Daoy (cell line): ENCODE measurements at places on chromosomes 16 and 17.

DNA sequence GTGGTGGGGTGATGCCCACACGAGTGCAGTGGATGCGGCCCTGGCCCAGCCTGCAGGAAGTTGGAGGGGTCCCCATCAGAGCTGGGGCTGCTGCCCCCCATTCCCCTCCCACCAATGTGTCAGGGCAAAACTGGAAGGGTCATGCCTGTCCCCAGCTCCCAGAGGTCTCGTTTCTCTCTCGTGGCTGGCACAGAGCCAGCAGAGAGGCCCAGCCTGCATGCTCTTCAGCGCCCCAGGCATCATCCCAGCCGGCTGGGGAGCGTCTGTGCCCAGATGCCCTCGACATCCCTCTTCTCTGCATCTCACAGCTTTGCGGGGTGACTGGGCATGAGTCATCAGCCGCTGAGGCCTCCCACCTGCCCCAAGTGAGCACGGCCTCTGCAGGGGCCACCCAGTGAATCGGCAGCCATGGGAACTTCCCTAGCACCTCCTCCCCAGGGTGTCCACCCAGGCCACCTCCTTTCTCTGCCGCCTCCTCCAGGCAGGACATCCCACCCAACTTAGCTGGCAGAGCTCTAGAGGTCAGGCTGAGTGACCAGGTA lies 9.8 kb upstream of the CSNK1D start:
- peak; percentile 98 for DNase-seq

- no peak for DNase-seq
Measured at GRCh38 chr17:17742133-17742621, 60.9 kb downstream of the RAI1 start.

GRCh38 chr17:39772415-39772814 lies 34.7 kb downstream of the GRB7 start:
- DNase-seq, result no peak

GRCh38 chr16:52953215-52953614 lies 99.5 kb downstream of the CHD9NB start:
- DNase-seq, result no peak

DNA sequence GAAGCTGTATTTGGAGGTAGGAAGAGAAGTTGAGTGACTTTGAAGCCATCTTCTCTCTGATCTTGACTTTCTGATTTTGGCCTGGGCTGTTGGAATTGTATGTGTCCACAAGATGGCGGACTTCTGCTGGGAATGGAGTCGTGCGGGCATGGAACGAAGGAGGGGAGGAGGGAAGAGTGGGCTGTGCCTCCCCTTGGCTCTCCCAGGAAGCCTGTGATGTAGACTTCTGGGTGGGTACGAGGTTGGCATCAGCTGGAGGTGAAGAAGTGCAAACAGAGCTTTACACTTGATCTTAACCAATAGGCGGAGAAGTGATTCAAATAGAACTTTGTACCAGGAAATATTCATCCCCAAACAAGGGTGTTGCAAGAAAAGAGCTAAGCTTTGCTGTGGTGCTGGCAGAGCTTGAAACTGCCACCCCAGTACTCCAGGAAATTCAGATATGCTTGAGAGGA lies 7.4 kb upstream of the TMEM220 start:
- peak; percentile 68 for DNase-seq

GRCh38 chr16:69412287-69412686 lies 12.1 kb upstream of the CYB5B start:
- DNase-seq, result no peak
